ENCODE measurements at places on chromosomes 16 and 17.
A peak's percentile ranks its signal among the peaks of the same experiment; 100 is the strongest.

- DNase-seq = no peak
Measured at GRCh38 chr16:76942089-76942488, 248.9 kb upstream of the MON1B start.

DNA sequence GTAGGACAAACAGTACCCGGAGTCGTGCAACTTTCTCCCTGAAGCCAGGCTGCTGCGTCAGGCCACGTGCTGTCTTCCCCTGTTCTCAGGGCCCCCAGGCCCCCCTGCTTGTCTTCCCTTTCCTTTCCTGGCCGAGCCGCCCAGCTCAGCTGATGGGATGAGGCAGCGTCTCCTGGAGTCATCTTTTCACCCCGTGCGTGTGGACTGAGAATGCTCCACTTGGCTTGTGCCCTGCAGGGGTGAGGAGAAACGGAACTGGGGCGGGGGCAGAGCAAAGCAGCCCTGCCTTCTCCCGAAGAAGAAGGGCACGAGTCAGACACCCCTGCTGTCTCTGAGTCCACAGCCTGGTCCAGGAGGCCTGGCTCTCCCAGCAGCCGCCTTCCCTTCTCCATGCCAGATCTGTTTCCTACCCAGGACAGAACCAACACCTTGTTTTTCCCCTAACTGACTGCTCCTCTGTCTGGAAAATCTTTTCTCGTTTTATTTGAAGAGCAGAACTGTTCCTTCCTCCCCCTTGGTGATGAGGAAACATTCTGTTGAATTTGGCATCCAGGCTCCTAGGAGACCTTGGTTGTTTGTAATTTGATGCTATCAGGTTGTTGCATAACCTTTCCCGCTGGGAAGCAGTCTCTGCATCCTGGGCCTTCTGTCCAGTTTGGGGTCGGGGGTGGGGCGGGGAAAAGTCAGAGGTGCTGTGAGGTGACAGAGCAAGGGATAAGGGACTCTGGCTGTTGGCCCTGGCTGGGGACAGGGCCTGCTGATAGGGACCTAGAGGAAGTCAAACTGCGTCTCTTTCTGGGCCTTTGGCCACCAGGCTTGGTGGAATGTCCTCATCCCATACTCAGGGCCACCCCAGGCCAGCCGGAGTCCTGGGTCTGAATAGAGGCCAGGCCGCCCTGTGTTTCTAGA is 78.8 kb downstream of the WIPI1 start:
- peak; percentile 93 for DNase-seq

- no peak for DNase-seq
Measured at GRCh38 chr17:27496971-27497370, 40.7 kb downstream of the KSR1 start.

DNA sequence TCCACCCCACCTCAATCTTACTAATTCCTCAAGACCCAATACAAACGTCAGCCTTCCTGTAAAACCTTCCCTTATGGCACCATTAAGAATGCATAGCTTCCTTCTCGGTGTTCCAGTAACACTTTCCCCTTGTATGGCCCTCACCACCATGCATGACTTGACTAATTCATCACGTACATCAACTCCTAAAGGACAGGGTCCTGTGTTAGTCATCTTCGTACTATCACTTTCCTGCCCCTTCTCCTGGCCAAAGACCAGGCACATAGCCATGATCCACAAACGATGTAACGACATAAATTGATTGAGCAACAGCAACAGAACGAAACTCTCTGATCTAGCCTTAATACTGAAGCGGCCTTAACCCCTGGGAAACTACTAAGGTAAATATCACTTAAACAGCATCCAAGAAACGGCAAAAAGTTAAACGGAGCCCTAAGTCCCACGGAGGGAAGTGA is 612 bp downstream of the PSMD12 start:
- peak; percentile 91 for DNase-seq

GRCh38 chr17:27367121-27367981 is 73.4 kb downstream of the WSB1 start:
- no peak for DNase-seq

- peak; percentile 40 for DNase-seq
Measured at GRCh38 chr16:57999366-57999970, 1.0 kb downstream of the ZNF319 start.

- no peak for DNase-seq
Measured at GRCh38 chr16:14364386-14365199, 265.5 kb downstream of the PARN start.

DNA sequence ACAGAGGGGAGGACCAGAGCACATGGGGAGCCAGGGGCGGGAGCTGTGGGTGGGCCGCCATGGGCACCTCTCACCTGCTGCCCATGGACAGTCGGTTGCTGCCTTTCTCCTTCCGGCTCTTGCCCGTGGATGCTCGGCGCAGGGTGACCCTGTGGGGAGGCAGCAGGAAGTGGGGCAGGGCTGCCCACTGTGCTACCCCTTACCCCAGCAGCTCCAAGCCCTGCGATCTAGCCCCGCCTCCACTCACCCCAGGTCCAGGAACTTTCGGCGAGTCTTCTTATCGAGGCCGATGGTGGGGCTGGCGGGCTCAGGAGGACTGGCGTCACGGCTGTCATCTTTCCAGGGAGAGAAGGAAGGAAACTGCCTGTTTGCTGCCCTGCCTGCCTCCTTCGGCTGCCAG is 14.2 kb downstream of the SAMD14 start:
- DNase-seq = no peak

GRCh38 chr17:60423865-60424264 is 1.6 kb downstream of the CHCT1 start:
- no peak for DNase-seq

DNA sequence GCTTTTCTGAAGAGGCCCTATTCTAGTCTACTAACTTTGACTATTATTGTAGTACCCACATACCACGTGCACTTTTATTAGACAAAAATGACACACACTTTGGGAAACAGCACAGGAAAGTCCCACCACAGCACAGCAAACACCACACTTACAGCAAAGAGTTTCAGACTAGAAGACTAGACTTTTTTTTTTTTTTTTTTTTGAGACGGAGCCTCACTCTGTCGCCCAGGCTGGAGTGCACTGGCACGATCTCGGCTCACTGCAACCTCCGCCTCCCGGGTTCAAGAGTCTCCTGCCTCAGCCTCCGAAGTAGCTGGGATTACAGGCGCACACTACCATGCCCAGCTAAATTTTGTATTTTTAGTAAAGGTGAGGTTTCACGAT is 20.1 kb downstream of the YWHAE start:
- no peak for DNase-seq

DNA sequence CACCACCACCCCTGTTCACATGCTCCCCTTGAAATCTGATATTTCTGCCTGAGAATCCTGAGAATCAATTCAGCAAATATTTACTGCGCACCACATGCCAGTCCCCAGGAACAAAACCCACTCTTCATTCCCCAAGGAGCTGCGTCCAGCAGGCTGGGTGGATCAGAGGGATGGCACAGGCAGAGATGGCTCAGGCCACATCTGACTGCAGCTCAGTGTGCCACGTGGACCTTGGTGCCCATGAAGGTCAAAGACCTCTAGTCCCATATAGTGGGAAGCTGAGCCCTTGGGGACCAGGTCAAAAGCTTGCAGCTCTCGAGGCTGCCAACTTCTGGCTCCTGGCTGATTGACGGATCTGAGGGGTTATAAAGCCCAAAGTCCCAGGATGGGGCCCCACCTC is 31.8 kb downstream of the CD300LF start:
- DNase-seq = no peak

DNA sequence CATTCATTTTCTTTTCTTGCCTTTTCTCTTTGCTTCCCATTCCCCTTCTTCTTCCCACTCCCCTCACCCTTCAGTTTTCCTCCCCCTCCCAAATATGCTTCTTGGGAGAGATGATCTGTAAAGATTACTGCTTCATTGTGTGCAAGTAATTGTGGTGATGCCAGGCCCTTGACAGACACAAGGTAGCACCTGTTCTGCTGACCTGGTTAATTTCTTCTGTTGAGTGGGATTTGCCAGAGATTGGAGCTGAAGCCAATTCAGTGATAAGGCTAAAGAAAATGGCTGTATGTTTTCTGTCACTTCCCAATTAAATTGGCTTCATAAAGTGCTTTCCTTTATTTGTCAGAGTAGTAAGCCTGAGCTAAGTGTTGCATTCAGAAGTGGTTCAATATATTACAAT is 44.5 kb downstream of the AATF start:
- no peak for DNase-seq

DNA sequence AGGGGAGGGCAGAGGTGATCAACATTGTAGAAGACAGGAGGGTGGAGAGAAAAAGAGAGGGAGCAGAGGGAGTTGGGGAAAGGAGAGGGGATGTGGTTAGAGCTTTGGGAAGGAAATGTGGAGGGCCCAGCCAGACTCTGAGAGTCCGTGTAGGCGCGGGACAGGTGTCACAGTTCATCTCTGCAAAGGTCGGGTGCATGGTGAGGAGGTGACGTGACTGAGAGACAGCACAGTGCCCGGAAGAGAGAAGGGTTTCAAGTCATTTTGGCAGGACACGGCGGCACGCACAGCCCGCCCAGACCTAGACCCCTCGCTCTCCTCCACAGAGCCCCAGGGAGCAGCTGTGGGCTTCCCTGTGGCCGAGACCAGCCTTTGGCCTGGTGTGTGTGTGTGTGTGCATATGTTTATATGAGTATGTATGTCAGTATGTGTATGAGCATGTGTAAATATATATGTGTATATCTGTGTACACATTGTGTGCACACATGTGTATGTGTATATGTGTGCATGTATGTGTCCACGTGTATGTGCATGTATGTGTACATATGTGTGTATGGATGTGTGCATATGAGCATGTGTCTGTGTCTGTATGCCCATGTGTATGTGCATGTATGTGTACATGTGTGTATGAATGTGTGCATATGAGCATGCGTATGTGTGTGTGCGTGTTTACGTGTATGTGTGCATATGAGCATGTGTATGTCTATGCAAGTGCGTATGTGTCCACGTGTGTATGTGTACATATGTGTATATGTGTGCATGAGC is 104.6 kb downstream of the SEC14L1 start:
- DNase-seq = no peak

DNA sequence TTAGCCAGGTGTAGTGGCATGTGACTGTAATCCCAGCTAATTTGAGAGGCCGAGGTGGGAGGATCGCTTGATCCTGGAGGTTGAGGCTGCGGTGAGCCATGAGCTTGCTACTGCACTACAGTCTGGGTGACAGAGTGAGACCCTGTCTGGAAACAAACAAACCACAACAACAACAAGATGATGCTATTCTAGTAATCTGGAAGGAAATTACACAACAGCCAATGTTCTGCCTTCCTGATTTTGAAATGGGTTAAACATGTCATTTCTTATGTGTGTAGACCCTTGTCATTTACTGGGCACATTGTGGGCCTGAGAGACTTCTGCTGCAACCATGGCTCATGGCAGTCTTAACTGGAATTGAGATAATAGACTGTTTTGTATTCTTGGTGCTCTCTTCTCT is 5.9 kb downstream of the COQ7 start:
- peak; percentile 30 for DNase-seq

GRCh38 chr17:327971-328370 is 24.6 kb downstream of the RPH3AL start:
- DNase-seq = no peak

GRCh38 chr17:38550661-38551060 is 55.1 kb downstream of the SRCIN1 start:
- no peak for DNase-seq

- no peak for DNase-seq
Measured at GRCh38 chr17:3660311-3660891, 8.0 kb downstream of the TAX1BP3 start.

DNA sequence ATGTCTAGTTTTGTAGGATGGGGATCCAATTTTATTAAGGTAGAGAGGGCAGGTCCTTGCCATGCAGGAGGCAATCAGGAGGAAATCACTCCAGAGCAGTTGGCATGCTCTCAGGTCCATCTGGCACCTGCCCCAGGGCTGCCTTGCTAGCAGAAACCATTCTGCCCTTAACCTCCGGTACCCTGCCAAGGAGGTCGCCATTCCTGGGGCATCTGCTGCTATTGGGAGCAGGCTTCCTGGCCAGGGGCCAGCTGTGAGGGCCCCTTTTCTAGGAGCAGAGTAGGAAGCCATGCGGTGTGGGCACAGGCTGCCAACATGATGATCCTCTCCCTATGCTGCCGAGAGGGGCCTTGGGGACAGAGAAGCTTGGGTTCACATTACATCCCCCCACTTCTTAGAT is 47.6 kb upstream of the MGAT5B start:
- DNase-seq = no peak

- DNase-seq = no peak
Measured at GRCh38 chr17:83154311-83155127, 75.1 kb downstream of the METRNL start.

GRCh38 chr16:49833796-49834530 is 21.9 kb downstream of the ZNF423 start:
- no peak for DNase-seq

DNA sequence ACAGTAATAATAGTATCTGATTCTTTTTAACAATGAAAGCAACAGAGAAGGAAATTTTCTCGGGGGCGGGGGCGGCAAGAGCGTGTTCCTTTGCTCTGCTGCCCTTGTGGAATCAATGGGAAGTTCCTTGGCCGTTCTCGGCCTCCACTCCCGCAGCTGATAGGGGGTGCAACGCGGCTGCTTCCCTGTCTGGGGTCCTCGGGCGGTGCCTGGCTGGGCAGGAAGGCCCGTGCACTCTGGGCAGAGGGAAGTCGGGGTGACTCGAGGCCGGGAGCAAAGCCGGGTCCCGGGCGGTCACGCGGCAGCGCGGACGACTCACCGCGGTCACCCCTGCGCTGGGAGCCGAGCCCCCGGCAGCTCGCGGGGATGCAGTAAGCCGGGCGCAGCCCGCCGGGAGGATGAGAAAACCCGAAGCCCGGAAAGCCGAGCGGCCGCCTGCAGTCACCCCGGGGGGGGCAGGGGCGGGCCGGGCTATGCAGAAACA is 2.5 kb downstream of the TUBB3 start:
- peak; percentile 19 for DNase-seq

GRCh38 chr16:85253084-85253941 is 141.0 kb upstream of the CIBAR2 start:
- peak; percentile 67 for DNase-seq

Measured in suppressor macrophage treated with lipopolysaccharide for 4 hours (primary cell).